ENCODE measurements at places on chromosomes 5 and 9.

GRCh38 chr9:126248680-126249079 lies 77.9 kb upstream of the MVB12B start:
- peak; percentile 73 for DNase-seq

DNA sequence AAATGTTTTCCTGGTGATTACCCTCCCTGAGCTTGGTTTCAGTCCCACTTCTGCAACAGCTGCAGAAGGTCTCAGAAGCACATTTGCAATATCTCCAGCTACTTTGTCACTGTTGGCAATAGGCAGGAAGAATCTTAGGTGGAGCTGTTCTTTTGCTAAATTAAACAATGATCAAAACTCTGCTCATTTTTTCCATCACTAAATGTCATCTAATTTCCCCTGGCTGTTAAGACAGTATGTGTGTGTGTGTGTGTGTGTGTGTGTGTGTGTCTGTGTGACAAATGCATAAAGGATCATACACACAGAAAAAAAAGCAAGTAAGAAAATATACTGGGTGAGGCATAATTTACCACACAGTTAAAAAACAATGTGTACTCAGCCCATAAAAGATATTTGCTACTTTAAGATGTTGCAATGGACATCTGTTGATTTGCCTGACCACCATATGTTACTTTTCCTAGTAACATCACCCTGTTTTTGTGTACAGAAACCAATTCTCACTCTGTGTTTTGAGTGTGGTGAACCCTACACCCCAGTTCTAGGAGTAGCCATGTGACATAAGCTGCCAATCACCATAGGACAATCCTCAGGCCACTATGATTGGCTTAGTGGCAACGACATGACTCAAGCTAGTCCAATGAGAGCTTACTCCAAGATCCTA lies 572.6 kb upstream of the CLINT1 start:
- no peak for DNase-seq

GRCh38 chr9:126058011-126058531 lies 268.6 kb upstream of the MVB12B start:
- DNase-seq, result no peak

DNA sequence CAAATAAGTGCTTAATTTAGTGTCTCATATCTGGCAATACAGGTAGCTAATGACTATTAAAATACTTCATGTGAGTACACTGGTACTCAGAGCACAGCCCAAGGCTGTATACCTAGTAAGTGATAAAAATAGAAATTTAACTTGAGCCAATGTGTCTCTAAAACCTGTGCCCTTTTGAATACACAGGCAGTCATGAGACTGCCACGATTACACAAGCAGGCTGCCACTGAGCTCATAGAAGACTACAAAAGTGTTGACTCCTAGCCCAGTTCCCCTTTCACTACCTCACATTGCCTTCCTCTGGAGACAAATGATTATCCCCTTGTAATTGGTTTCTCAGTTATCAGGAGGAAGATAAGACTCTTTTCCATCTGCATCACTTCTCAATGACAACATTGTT lies 66.3 kb upstream of the PAPPA start:
- no peak for DNase-seq

- no peak for DNase-seq
These were observed 7.3 kb downstream of the CEP72 start for GRCh38 chr5:619444-619843.

DNA sequence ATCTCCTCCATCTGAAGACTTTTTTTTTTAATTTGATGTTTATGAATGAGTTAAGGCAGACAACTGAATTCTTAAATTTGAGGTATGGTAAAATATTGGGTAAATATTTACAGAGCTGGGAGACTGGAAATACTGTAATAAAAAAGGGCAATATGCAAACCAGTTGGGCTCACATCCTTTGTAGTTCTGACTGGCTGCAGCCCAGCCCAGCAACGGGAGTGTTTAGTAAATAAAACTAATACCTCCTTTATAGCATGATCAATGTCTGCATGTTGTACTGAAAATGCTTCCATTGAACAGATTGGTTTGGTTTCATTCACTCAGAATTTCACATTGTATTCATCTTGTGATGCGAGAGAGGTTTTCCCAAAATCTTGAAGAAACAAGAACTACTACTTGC lies 365.0 kb downstream of the DMRT2 start:
- no peak for DNase-seq

- no peak for DNase-seq
These were observed 21.7 kb upstream of the ACTBL2 start for GRCh38 chr5:57504357-57504756.

GRCh38 chr5:39156082-39156481 lies 63.3 kb downstream of the FYB1 start:
- no peak for DNase-seq

GRCh38 chr5:54619731-54620130 lies 102.2 kb downstream of the SNX18 start:
- DNase-seq, result no peak

GRCh38 chr5:88130211-88130815 lies 138.3 kb downstream of the TMEM161B start:
- DNase-seq, result no peak

- no peak for DNase-seq
These were observed 308.1 kb upstream of the MPDZ start for GRCh38 chr9:13587571-13587970.

- no peak for DNase-seq
These were observed 30.8 kb downstream of the ZSWIM6 start for GRCh38 chr5:61362796-61363368.

DNA sequence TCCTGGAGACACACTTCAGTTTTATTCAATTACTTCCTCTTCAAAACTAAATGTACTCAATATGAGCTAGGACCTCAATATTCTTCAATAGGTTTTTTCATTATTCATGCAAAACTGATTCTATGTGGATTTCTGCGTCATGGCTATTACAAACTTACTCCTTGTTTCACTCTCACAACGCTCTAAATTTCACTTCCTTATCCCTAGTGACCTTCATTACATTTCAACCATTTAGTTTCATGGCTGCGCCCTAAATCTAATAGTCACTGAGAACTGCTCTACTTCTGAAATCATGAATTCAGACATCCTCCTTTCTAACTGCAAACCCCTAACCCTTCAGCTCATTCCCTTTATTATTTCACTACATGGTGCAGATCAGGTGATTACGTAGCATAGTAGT lies 93.9 kb downstream of the SLC25A46 start:
- DNase-seq, result no peak

- no peak for DNase-seq
These were observed 376.5 kb downstream of the SH3GL2 start for GRCh38 chr9:17955409-17955808.

- DNase-seq, result peak; percentile 67
These were observed 121.0 kb downstream of the AOPEP start for GRCh38 chr9:94847486-94847885.

DNA sequence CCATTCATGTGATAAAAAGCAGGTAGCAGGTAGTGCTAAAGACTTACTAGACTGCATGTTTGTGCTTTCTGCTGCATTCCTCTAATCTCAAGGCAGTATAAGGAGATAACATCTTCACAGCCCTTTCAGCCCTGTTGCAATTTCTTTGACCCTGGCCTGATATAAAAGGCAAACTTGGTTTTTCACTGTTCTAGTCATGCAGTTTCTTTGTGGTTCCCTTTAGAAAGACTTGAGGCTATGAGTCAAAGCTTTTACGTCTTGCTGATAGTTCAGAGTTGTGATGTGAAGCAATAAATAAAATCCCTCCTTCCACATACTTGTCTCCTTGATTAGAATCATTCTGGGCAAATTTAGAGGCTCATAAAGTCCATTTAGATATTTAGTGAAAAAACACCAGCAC lies 88.6 kb upstream of the CDKN2B start:
- DNase-seq, result peak; percentile 86

DNA sequence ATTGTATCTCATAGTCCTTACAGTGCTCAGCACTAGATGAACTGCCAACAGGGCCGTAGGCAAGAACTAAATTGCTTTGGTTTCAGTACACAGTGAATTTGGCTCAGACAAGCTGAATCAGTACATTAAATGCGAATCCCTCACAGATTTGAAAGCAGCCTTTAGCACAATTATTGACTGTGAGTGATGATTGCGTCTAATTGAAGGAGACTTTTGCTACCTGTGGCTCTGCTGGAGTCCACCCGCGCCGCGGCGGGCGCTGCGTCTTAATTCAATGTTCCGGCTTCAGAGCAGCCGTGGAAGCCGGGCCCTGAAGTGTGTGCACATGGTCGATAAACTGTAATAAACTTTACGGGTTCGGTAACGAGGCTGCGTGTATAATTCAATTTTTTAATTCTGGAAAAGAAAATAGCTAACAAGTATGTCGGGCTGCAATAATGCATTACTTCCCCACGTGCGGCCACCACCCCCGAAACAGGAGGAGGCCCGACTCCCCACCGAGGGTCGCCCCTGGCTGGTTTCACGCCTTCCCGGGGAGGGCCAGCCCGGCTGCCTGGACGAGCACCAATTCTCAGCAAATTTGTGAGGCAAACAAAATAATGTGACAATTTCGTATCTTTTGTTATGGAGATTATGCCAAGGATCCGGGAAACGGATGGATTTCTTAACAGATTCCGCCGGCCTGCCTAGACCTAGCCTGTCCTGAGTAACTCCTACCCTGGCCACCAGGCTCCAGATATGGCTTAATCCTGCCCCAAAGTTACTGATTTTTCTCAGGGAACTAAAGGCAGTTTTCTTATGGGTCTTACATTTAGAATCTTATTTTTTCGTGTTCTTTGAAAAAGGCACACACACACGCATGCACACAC lies 269.4 kb upstream of the IRX1 start:
- DNase-seq, result no peak

DNA sequence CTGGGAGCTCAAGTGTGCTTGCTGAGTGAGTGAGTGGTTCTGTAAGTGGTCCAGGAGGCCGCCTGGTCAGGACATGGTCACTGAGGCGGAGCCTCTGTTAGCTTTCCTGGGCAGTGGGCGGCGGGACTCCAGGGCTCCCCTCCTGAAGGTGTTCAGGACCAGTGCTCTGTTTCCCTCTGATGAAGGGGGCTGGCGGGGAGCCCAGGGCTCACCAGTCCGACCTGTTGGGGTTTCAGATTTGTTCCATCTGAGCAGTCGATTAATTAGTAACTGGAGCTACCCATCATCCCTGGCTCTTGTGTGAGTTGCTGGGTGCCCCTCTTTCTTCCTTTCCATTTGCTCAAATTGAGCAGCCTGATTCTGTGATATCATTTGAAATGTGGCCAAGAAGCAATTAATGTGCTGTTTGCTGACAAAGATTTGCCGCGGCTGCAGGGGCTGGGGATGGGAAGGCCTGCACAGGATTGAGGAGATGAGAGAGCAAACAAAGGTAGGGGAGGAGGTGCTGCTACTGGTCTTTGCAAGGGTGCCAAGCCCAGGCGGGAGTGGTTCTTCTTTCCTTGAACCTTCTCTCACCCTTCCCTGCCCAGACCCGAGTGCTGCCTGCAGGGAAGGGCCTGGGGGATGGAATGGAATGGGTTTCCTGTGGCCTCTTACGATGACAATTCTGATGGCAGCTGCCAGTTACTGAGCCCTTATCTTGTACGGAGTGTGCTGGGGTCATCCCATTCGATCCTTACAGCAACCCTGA lies 92.8 kb upstream of the PITX1 start:
- DNase-seq, result no peak

GRCh38 chr9:101457003-101457402 lies 21.4 kb upstream of the ALDOB start:
- no peak for DNase-seq

DNA sequence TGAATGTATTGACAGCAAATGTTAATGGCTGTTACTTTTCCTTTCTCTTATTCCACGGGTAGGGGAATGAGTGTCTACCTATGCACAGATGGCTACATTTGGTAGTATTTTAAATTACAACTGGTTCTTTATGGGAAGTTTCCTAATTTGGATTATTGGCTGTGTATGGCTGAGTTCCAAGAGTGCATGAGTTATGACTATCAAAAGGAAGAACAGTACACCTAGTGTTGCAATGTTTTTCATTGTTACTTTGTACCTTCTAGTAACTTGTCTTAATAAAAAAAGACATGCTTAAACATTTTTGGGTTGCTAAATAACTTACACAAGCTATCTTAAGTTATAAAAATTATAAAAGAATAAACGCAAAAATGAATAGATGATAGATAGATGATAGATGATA lies 35.8 kb upstream of the MAMDC2 start:
- no peak for DNase-seq

DNA sequence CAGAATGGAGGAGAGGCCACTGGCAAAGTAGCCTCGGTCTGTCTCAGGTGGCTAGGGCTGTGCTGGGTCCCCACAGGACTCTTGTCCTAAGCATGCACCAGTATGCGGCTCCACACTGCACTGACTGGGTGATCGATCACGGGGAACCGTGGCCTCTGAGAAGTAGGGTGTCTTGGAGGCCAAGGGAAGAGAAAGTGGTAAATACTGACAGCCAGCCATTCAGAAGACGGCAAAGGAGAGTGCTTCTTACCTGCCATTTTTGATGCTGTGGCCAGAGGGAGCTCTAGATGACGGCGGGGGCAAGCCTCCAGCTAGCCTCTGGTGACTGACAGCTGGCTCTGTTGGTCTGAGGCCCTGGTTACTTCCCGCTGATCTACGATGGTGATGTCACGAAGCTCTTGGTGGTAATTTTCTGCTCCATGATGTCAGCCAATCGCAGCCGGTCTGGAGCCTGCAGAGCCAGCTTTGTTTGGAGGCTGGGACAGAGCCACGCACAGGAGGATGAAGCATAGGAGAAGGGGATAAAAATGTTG lies 40.4 kb upstream of the GADD45G start:
- no peak for DNase-seq

DNA sequence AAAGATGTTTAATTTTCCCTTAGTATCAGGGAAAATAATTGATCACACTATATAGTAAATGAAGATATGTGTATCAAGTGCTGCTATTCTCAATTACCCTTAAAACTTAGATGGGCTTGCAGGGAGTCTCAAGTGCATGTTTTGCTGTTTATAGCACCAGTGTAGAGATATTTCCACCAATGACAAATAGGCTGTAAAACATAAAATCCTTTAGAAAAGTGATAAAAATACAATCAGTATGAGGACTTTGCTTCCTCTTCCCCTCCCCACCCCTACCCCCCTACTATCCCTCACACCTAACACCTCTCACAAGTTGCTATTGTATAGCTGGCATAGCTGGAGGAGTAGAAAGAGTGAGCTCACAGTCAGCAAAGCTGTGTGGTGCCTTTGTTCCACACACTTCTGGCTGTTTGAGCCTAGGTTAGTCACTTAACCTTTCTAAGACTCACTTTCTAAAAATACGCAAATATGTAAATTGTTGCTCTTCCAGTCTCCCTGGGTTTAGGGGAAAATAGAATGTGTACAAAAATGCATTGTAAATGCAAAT lies 93.1 kb downstream of the PDE4D start:
- no peak for DNase-seq

GRCh38 chr5:79929095-79929494 lies 62.0 kb downstream of the MTX3 start:
- no peak for DNase-seq

- no peak for DNase-seq
These were observed 81.9 kb downstream of the APBA1 start for GRCh38 chr9:69590266-69590665.

DNA sequence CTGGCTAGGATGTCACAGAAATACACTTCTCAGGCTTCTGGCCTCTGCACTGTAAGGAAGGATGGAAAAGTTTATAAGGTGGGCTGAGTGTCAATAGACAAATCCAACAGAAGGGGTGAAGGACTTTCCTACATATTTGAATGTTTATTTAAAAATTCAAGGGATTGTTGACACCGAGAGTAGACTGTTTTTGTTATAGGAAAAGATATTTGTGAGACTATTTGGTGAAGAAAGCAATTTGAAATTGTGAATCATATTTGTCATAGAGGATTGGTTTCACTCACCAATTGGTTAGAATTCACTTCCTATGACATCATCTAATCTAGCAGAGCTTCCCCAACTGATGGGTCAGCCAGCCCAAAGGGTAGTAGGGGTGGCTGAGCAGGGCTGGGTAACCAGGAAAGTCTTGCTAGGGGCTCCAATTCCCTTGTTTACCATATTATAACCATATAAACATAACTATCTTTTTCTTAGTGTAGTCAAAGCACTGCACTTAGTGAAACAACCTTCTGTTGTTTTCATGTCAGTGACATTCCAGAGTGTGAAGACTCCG lies 14.9 kb upstream of the MEGF10 start:
- DNase-seq, result no peak
